T1000 (cell line): ENCODE measurements at places on chromosomes 4 and X.
A peak's percentile ranks its signal among the peaks of the same experiment; 100 is the strongest.

- DNase-seq, result no peak
These were observed 98.2 kb downstream of the ANK2 start for GRCh38 chr4:113147498-113148111.

DNA sequence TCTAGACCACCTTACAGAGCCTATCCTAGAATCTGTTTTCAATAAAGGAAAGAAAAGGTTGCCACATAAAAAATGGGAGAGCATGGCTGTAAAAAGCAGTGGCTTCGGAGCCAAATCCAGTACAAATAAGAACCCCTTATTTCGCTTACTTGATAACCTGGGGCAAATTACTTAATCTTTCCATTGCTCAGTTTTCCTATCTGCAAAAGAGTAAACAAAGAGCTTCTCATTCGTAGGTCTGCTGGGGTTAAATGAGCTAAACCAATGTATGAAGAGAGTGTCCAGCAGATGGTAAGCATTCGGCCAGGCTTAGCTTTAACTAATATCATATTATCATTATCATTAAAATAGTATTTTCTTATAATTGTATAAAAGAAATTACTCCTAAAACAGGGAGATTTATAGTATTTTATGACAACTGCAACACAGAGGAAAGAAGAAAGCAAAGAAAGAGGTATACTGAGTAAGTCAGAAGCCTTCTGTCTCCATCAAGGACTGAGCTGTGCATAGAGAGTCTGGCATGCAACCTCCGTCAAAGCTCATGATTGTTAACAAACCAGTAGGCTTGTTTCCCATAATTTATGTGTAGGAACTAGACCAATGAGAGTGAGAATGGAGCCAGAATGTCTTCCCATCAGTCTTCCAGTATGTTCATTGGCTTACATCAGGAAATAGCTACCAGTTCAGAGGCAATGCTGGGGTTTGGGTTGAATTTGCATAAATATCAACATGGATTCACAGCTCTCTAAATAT is 364.9 kb downstream of the UNC5C start:
- no peak for DNase-seq

DNA sequence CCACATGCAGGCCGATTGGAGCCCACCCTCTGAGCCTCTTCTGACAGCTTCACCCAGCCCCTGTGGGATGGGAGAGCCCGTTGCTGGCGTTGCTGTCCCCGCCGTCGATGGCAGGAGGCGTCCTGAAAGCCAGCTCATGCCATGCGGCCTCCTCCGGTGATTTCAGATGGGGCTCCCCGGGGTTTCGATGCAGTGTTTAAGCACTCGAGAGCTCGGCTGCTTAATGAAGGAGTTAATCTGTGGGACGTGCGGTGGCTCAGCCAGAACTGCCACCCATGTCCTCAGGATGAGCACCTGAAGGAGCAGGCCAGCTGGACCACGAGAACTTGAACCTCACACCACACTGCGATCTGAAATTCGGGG is 95.6 kb downstream of the SORCS2 start:
- no peak for DNase-seq

GRCh38 chr4:122765692-122766352 is 33.3 kb downstream of the BBS12 start:
- DNase-seq, result no peak

- no peak for DNase-seq
These were observed 8.2 kb downstream of the ARAP2 start for GRCh38 chr4:36236159-36236558.

DNA sequence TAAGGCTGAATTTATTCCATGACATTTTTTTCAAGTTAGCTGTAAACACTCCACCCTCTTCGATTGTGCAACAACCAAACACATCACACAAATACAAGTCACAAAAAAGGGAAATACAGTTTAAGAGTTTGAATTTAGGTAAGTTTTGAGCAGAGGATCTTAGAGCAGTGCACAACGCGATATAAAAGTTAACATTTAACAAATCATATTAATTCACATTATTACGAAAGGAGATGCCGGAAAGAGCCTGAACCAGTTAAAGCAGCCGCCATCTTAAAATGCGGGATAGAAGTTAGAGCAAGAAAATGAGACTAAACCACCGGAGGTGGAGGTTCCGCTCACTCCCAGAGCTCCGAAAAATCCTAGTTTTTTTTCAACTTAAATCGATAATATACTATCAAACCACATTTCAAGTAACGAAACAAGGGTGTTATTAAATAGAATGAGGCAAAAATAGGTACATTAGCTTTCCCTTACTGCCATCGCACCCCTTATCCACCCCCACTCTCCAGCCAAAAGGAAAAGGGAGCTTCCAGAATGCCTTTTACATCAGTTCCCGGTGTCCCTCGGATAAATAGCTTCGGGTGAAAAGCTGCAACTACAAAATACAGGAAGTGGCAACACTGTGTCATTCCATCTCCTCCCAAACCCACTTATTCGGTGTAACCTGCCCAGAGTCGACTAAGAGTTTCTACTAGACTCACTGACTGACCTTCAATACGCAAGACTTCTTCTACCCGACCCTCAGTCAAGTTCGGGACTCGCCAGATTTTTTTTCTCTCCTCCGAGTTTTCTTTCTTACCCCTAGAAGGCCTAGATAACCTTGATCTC is 1.9 kb downstream of the UBE2D3 start:
- no peak for DNase-seq

- DNase-seq, result no peak
These were observed 146.5 kb upstream of the PCDH18 start for GRCh38 chr4:137678796-137679195.

DNA sequence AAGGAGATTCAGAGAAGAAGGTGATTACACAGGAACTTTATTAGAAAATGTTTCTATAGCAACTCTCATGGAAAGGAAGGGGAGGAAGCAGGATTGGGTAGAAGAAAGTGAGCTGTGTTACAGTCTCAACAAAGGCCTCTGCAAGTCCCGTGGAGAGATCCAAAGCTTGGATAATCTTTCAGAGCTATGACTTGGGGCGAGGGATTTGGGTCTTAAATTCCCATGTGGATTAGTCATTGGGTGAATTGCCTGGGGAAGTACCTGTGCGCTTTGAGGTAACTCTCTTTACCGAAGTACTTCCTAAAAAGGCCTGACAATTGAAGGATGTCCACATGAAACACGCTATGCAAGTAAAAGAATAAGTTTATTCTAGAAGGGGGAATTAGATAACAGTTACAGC is 133.8 kb upstream of the ANKRD50 start:
- DNase-seq, result no peak

GRCh38 chr4:74615411-74615810 is 170.5 kb downstream of the AREG start:
- no peak for DNase-seq

DNA sequence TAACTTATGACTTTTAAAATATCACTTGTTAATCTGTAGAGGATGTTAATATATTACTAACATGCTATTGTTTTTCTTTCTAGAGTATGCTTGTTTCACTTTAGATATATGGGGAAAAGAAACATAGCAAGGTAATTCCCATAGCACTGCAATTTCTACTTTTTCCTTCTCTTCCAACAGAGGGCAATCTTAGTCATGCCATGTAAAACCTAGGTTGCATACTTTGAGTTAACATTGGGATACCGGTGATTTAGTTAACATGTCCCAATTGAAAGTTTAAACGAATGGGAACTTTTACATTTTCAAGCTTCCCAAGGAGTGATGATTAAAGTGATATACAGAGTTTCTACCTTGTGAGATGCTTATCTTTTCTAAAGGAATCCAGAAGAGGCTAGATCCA is 89.4 kb upstream of the IL13RA1 start:
- DNase-seq, result no peak

GRCh38 chr4:26174027-26174426 is 146.8 kb upstream of the RBPJ start:
- no peak for DNase-seq

GRCh38 chrX:17917945-17918577 is 57.0 kb upstream of the RAI2 start:
- DNase-seq, result no peak

GRCh38 chr4:41797260-41797659 is 48.7 kb upstream of the PHOX2B start:
- DNase-seq, result no peak

DNA sequence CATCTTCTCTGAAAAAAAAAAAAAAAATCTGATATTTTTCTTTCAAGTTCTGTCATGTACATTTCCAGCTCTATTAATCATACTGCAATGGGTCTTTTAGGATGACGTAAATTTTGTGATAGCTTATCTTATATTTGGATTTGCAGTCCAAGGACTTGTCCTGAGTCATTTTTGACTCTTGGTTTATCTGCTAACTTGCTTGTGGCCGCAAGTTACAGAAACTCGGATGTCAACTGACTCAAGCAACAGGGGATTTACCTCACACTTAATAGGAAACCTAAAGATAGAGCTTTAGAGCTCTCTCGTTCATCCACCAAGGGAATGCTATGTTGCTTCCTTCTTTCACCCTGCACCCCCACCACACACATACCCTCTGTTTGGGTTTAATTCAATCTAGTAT is 1433.8 kb upstream of the TENM3 start:
- no peak for DNase-seq

DNA sequence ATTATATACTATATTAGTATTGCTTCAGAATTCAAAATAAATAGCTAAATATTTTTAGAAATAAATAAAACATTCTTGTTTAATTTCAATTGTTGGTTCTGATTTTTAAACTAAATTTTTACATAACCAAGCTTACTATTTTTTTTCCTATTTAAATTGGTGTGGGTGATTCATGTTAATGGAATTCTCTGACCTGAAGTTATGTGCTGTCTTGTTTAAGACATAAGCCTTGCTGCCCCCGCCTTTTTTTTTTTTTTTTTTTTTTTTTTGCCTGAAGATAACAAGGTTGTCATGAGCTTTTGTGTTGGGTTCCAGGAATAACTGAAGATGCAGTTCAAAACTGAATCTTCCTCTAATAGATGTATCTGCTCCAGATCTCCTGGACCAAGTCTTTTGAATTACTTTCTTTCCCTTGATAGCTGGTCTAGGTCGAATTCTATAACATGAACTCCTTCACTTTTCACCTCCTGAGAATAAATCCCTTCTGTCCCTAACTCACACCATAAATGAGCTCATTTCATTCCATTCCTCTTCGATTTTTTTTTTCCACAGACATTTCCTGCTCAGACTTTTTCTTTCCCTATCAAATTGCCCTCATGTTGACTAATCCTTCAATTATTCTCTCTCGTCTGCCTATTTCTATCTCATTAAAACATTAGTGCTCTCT is 261.5 kb upstream of the FTHL17 start:
- no peak for DNase-seq

- no peak for DNase-seq
These were observed 91.8 kb downstream of the RAP1GDS1 start for GRCh38 chr4:98352940-98353339.

- DNase-seq, result peak; percentile 35
These were observed at the start of gene ZIC3 for GRCh38 chrX:137565921-137566745. TSS of gene ZIC3 (plus strand) at chrX:137566127. CDS start at chrX:137566692, 565 bp downstream.

DNA sequence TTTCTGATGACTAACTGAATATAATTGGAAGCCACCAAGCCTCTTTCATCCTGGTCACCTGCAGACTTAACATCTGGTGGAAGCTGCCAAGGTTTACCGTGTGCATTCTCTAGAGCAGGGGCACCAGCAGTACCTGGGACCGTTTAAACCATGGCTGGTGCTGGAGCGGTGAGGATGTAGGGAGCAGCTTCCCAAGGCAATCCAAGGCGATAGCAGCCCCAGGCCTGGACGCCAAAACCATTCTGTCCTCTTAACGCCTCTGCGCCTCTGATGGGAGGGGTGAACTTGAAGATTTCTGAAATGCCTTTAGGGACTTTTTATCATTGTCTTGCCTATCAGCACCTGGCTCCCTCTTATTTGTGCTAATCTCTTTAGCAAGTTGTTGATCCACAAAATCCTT is 37.3 kb upstream of the SPANXN2 start:
- DNase-seq, result no peak

DNA sequence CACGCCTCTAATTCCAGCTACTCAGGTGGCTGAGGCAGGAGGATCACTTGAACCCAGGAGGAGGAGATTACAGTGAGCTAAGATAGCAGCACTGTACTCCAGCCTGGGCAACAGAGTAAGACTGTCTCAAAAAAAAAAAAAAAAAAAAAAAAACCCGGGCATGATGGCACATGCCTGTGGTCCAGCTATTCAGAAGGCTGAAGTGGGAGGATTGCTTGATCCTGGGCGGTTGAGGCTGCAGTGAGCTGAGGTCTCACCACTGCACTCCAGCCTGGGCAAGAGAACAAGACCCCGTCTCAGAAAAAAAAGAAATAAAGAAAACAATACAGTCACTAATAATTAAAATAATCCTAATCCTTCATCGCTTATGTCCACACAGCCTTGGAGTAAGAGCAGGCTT is 68.1 kb downstream of the APBB2 start:
- DNase-seq, result no peak

- no peak for DNase-seq
These were observed 176.1 kb downstream of the AASDH start for GRCh38 chr4:56211202-56211601.

GRCh38 chr4:5631352-5632065 is 76.8 kb downstream of the EVC2 start:
- DNase-seq, result no peak

- DNase-seq, result no peak
These were observed 85.2 kb upstream of the PDHA2 start for GRCh38 chr4:95754667-95755066.

- DNase-seq, result no peak
These were observed 144.1 kb upstream of the RBPJ start for GRCh38 chr4:26176598-26177149.

- DNase-seq, result no peak
These were observed 53.9 kb upstream of the SORBS2 start for GRCh38 chr4:185865901-185866328.

GRCh38 chr4:118916691-118917289 is 28.1 kb downstream of the SYNPO2 start:
- no peak for DNase-seq

- no peak for DNase-seq
These were observed 204.1 kb downstream of the MAPK10 start for GRCh38 chr4:86155766-86156165.

GRCh38 chr4:171478181-171478580 is 335.0 kb upstream of the GALNTL6 start:
- no peak for DNase-seq

DNA sequence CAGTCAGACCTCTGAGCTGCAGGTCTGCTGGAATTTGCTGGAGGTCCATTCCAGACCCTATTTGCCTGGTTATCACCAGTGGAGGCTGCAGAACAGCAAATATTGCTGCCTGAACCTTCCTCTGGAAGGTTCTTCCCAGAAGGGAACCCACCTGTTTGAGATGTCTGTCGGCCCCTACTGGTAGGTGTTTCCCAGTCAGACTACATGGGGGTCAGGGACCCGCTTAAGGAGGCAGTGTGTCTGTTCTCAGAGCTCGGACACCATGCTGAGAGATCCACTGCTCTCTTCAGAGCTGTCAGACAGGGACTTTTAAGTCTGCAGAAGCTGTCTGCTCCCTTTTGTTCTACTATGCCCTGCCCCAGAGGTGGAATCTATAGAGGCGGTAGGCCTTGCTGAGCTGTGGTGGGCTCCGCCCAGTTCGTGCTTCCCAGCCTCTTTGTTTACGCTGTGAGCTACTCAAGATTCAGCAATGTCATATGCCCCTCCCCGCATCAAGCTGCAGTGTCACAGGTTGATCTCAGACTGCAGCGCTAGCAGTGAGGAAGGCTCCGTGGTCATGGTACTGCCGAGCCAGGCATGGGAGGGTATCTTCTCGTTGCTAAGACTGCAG is 44.1 kb upstream of the KDR start:
- no peak for DNase-seq

GRCh38 chr4:130214268-130214667 is 1118.3 kb downstream of the C4orf33 start:
- DNase-seq, result no peak

GRCh38 chr4:37903901-37904300 is 13.0 kb downstream of the TBC1D1 start:
- DNase-seq, result no peak
